ENCODE measurements at places on chromosomes 6 and 20. TPM values are rescaled to one million over a fixed set of nuclear protein-coding genes. Genes with fewer than 3 reads are reported as not detected.
A peak's percentile ranks its signal among the peaks of the same experiment; 100 is the strongest.

- peaks cover 1% of the 10 kb centered on the region for H3K36me3 ChIP-seq
- peaks cover 16% of the 10 kb centered on the region for H3K4me1 ChIP-seq
- H3K4me3 ChIP-seq: no peak overlapping the region
- peak; percentile 24 for DNase-seq
These were observed 11.3 kb downstream of the LRP11 start for GRCh38 chr6:149852881-149853280.

Gene RAET1L
- total RNA-seq: not detected

- H3K4me1 ChIP-seq: no peaks in the 10 kb centered on the region
- H3K4me3 ChIP-seq: no peak overlapping the region
These were observed 16.7 kb upstream of the PI3 start for GRCh38 chr20:45157962-45158361.

Gene MYB
- total RNA-seq: 19.4 TPM

GRCh38 chr20:52585333-52585732, 386.8 kb upstream of the TSHZ2 start:
- no peak overlapping the region for H3K27ac ChIP-seq
- no peaks in the 10 kb centered on the region for H3K4me1 ChIP-seq
- H3K4me3 ChIP-seq: no peak overlapping the region
- no peaks in the 10 kb centered on the region for H3K36me3 ChIP-seq
- H3K27me3 ChIP-seq: no peaks in the 10 kb centered on the region
- no peak for DNase-seq

DNA sequence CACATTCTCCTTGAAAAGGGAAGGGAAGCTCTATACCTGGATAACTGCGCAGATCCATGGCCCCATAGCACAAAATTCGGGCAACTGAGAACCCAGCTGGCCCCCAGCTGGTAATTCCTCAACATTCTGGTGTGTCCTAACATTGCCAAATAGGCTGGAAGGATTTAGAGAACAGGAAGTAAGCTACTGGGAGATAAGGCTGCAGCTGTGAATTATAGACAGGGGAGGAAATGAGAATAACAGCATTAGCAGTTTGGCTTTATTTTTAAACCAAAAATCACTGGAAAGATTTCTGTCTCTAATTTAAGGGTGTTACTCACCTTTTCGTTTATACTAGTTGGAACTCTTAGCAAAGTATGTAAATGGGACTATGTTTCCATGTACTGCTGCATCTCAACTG, 97.2 kb downstream of the TULP4 start:
- DNase-seq: no peak
- no peaks in the 10 kb centered on the region for H3K4me1 ChIP-seq
- H3K27me3 ChIP-seq: no peaks in the 10 kb centered on the region

- H3K27me3 ChIP-seq: no peaks in the 10 kb centered on the region
- no peak overlapping the region for H3K4me3 ChIP-seq
These were observed 30.9 kb downstream of the RAB44 start for GRCh38 chr6:36728289-36729160.

- H3K27me3 ChIP-seq: peaks cover 22% of the 10 kb centered on the region
- no peak for DNase-seq
- H3K27ac ChIP-seq: no peak overlapping the region
- H3K4me3 ChIP-seq: no peak overlapping the region
- peaks cover 46% of the 10 kb centered on the region for H3K4me1 ChIP-seq
These were observed 69.0 kb upstream of the NFATC2 start for GRCh38 chr20:51611625-51611890.

DNA sequence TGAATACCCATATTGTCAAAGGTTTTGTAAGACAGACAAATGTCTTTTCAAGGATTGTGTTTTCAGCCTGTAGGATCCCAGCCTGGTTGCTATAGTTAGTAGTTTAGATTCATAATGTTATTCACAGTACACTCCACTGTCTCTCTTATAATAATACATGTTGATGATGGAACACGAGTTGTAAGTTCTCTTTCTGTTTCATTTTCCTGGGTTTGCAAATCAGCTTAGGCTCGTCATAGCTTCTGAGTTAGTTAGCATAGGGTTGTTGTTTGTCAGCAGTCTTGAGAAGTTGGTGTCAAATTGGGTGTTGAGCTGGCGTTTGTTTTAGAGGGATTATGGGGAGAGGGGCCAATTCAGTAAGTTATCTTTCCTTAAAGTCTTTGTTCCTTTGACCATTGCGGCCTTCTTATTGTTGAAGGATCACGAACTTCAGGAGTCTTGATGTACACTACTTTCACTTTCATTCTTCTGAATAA, 45.8 kb downstream of the QKI start:
- peaks cover 12% of the 10 kb centered on the region for H3K36me3 ChIP-seq
- H3K27ac ChIP-seq: peak overlapping the region; percentile 96
- peaks cover 66% of the 10 kb centered on the region for H3K4me1 ChIP-seq
- H3K27me3 ChIP-seq: no peaks in the 10 kb centered on the region

Gene KIAA0408
- 6.0 TPM for total RNA-seq

GRCh38 chr6:157830354-157831017, 7.4 kb downstream of the SNX9 start:
- no peaks in the 10 kb centered on the region for H3K27me3 ChIP-seq
- H3K4me1 ChIP-seq: peaks cover 69% of the 10 kb centered on the region
- H3K36me3 ChIP-seq: peaks cover 51% of the 10 kb centered on the region
- peak overlapping the region; percentile 20 for H3K4me3 ChIP-seq

Gene PHACTR3
- not detected for total RNA-seq

GRCh38 chr6:113907102-113907815, 50.1 kb downstream of the MARCKS start:
- no peak overlapping the region for H3K27ac ChIP-seq
- peaks cover 2% of the 10 kb centered on the region for H3K4me1 ChIP-seq
- no peak for DNase-seq
- peaks cover 8% of the 10 kb centered on the region for H3K27me3 ChIP-seq
- H3K36me3 ChIP-seq: no peaks in the 10 kb centered on the region

Gene CTSZ
- 32.9 TPM for total RNA-seq

- no peaks in the 10 kb centered on the region for H3K27me3 ChIP-seq
- no peak overlapping the region for H3K4me3 ChIP-seq
- no peaks in the 10 kb centered on the region for H3K36me3 ChIP-seq
These were observed 261.4 kb downstream of the SLC35F1 start for GRCh38 chr6:118168421-118168820.

DNA sequence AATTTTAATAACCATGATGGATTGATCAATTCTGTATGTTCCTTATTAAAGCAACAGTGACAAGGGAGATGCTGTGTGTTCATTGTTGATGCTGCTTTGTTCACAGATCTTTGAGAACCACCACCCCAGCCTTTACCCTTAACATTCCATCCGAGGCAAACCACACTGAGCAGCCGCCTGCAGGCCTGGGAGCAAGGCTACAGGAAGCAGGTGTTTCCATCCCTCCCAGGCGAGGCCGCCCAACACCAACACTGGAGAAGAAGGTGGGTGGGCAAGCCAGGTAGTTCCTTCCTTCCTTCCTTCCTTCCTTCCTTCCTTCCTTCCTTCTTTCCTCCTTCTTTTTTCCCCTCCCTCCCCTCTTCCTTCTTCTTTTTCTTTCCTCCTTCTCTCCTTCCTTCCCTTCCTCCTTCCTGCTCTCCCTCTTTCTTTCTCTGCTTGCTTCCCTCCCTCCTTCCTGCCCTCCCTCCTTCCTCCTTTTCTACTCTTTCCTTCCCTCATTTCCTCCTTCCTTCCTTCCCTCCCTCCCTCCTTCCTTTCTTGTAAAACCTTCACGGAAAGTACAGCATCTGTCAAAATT, 13.7 kb downstream of the TTLL2 start:
- H3K27me3 ChIP-seq: peaks cover 14% of the 10 kb centered on the region
- no peak overlapping the region for H3K4me3 ChIP-seq
- DNase-seq: no peak
- no peaks in the 10 kb centered on the region for H3K36me3 ChIP-seq

GRCh38 chr6:25022140-25022553, 86.4 kb upstream of the RIPOR2 start:
- H3K4me3 ChIP-seq: no peak overlapping the region
- H3K36me3 ChIP-seq: peaks cover 7% of the 10 kb centered on the region
- no peaks in the 10 kb centered on the region for H3K27me3 ChIP-seq
- peak overlapping the region; percentile 33 for H3K27ac ChIP-seq
- DNase-seq: no peak

Gene SNPH
- total RNA-seq: 3.4 TPM

Gene MAS1
- not detected for total RNA-seq

Gene SLC35D3
- total RNA-seq: not detected

GRCh38 chr6:29552512-29553051, 7.0 kb downstream of the UBD start:
- H3K27ac ChIP-seq: no peak overlapping the region
- H3K4me3 ChIP-seq: no peak overlapping the region
- peaks cover 48% of the 10 kb centered on the region for H3K27me3 ChIP-seq
- no peaks in the 10 kb centered on the region for H3K36me3 ChIP-seq

Gene TOMM34
- total RNA-seq: 56.3 TPM

GRCh38 chr6:97218912-97219311, 64.1 kb downstream of the MMS22L start:
- H3K27me3 ChIP-seq: no peaks in the 10 kb centered on the region
- H3K36me3 ChIP-seq: peaks cover 6% of the 10 kb centered on the region
- DNase-seq: no peak
- no peak overlapping the region for H3K4me3 ChIP-seq

DNA sequence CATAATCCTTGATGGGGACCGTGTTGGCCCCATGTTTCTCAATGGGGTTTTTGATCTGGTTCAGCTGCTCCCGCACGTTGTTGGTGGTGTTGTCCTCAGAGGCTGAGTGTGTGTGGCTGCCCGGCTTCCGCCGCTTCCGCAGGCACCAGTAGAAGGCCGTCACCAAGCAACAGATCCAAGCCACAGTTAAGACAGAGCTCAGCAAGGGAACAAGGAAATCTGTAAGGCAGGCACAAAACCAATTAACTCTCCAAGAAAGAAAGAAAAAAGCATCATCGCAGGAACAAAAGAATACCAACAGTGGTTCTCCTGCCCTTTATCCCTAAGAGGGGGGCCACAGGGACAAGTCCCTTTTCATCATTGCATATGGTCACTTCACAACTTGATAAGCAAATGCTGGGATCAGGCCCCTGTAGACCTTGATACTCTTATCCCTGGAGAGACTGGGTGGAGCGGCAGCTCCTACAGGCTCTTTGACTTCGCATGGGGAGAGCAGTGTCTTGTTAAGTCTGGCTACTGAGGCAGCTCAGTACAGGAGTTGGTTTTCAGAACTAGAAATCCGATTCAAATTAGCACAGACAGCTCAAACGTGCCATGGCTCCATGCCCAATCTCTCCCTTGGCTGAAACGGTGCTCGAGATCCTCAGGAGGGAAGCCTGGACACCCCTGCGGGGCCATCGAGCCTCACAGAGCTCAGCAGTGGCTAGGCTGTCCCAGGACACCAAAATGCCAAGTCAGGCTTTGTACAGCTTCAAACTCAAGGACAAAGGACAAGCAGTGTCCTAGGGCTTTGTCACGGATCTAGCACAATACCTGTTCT, 33.9 kb downstream of the JAG1 start:
- H3K27ac ChIP-seq: no peak overlapping the region
- no peak overlapping the region for H3K4me3 ChIP-seq
- no peak for DNase-seq

DNA sequence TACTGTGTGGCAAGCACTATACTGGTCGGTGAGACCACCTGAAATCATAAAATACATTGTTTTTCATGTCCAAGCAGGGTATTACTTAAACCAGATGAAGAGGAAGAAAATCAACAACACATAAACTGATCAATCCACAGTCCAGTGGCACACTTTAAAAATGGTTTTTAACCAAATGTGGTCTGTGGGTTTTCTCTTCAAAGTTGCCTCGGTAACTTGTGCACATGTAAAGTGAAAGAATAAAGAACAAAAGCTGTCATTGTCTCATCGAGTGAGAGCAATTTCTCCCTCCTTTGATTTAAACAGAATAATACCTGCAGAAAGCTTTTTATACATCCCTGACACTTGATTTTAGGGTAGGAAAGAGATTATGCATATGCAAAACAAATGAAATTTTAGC, 3.7 kb downstream of the FLRT3 start:
- no peak overlapping the region for H3K4me3 ChIP-seq
- H3K36me3 ChIP-seq: no peaks in the 10 kb centered on the region
- no peaks in the 10 kb centered on the region for H3K27me3 ChIP-seq
- H3K4me1 ChIP-seq: no peaks in the 10 kb centered on the region
- DNase-seq: no peak

DNA sequence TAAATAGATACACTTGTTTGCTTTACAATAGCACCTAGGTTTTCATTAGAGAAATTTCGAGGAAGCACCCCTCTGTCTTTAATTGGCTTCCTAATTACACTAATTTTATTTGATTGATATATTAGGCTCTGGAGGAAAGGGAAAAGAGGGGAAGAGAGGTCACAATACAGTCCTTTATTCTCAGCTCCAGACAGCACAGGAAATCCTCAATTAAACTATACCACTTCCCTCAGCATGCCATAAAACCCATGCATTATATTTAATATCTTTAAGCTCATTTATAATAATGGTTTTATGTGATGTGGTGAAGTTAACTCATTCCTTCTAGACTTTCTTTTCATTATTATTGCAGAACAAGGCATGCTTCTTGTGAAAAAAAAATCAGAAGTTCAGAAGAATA, 17.7 kb upstream of the PDE7B start:
- no peak for DNase-seq
- no peaks in the 10 kb centered on the region for H3K36me3 ChIP-seq
- peaks cover 3% of the 10 kb centered on the region for H3K27me3 ChIP-seq
- H3K4me1 ChIP-seq: peaks cover 5% of the 10 kb centered on the region
- H3K27ac ChIP-seq: no peak overlapping the region
- H3K4me3 ChIP-seq: no peak overlapping the region

Gene OPN5
- total RNA-seq: not detected

Measured in activated CD4-positive, alpha-beta memory T cell treated with anti-CD3 and anti-CD28 coated beads for 36 hours (primary cell).